ENCODE measurements at places on chromosomes 3 and 15.

DNA sequence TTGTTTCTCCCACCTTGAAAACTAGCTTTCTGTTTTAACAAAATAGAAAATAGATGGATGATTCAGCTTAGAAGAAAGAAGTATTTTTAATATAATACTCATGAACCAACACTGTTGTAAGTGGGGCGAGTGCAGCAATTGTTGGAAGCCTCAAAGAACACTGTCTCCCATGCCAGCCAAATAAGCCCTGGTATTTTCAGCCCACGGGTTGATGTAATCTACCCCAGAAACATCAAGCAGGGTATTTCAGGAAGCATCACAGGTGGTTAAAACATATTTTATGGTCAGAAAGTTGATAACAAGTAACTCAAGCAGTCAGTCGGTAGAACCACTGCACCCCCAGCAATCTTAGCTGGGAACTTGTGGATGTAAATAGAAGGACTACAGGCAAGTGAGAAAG lies 115.9 kb downstream of the SV2B start:
- no peak for DNase-seq
- no peak overlapping the region for H3K27ac ChIP-seq
- H3K27me3 ChIP-seq = no peaks in the 10 kb centered on the region
- H3K36me3 ChIP-seq = no peaks in the 10 kb centered on the region
- no peak overlapping the region for H3K4me3 ChIP-seq

DNA sequence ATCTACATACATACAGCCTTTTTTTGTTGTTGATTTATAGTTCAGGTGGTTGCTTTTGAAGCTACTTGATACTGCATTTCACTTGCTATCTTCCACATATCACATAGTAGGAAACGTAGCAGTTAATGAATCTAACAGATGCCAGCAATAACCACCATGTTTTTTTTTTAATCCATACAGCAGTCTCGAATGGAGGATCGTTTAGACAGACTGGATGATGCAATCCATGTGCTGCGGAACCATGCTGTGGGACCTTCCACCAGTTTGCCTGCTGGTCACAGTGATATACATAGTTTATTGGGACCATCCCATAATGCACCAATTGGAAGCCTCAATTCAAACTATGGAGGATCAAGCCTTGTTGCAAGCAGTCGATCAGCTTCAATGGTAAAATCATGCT lies 123.2 kb upstream of the CGNL1 start:
- no peak overlapping the region for H3K4me3 ChIP-seq
- H3K36me3 ChIP-seq = peaks cover 7% of the 10 kb centered on the region
- H3K4me1 ChIP-seq = no peaks in the 10 kb centered on the region
- no peak for DNase-seq

- peaks cover 5% of the 10 kb centered on the region for H3K4me1 ChIP-seq
- no peak overlapping the region for H3K4me3 ChIP-seq
- DNase-seq = no peak
Observed at GRCh38 chr15:66670762-66671580, 31.1 kb upstream of the SMAD6 start.

GRCh38 chr3:13480340-13481318 lies 523 bp downstream of the HDAC11 start:
- H3K4me3 ChIP-seq = peak overlapping the region; percentile 49
- H3K4me1 ChIP-seq = peaks cover 21% of the 10 kb centered on the region
- no peaks in the 10 kb centered on the region for H3K36me3 ChIP-seq
- H3K27me3 ChIP-seq = no peaks in the 10 kb centered on the region
- H3K27ac ChIP-seq = peak overlapping the region; percentile 9
- DNase-seq = peak; percentile 77

GRCh38 chr3:136783708-136784191 lies 31.6 kb upstream of the STAG1 start:
- H3K36me3 ChIP-seq = no peaks in the 10 kb centered on the region
- no peak for DNase-seq
- no peaks in the 10 kb centered on the region for H3K27me3 ChIP-seq
- no peak overlapping the region for H3K27ac ChIP-seq
- no peak overlapping the region for H3K4me3 ChIP-seq
- H3K4me1 ChIP-seq = no peaks in the 10 kb centered on the region

- H3K27ac ChIP-seq = no peak overlapping the region
- H3K27me3 ChIP-seq = no peaks in the 10 kb centered on the region
Observed at GRCh38 chr15:60674704-60675395, 195.9 kb upstream of the ICE2 start.

- no peaks in the 10 kb centered on the region for H3K4me1 ChIP-seq
- H3K36me3 ChIP-seq = no peaks in the 10 kb centered on the region
- no peaks in the 10 kb centered on the region for H3K27me3 ChIP-seq
- no peak for DNase-seq
- no peak overlapping the region for H3K27ac ChIP-seq
Observed at GRCh38 chr3:115403786-115404185, 219.5 kb upstream of the GAP43 start.

GRCh38 chr15:65525622-65526021 lies 4.6 kb upstream of the HACD3 start:
- no peaks in the 10 kb centered on the region for H3K27me3 ChIP-seq
- no peak overlapping the region for H3K27ac ChIP-seq
- H3K36me3 ChIP-seq = no peaks in the 10 kb centered on the region
- no peak for DNase-seq
